ACHN (cell line): ENCODE measurements at places on chromosomes 2 and 18.
A peak's percentile ranks its signal among the peaks of the same experiment; 100 is the strongest.

DNA sequence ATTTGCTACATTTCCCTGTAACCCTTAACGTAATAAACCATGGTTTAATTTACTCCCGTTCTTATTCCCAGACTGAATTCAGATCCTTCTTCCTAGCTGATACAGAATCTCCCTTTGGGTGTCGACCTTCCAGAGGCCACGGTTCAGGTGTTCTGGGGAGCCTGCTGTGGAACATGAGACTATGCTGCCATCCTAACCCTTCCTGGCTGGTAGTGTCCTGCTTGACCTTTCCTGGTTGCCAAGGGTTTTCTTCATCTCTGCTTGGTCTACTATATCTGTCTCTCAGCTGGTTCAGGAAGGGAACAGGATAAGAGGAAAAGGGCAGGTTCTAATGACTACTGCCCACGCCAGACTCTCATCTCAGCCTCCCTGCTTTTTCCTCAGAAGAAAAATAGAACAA, 36.5 kb downstream of the STAT1 start:
- DNase-seq = no peak

GRCh38 chr2:11930211-11930761, 183.9 kb downstream of the LPIN1 start:
- DNase-seq = no peak

DNA sequence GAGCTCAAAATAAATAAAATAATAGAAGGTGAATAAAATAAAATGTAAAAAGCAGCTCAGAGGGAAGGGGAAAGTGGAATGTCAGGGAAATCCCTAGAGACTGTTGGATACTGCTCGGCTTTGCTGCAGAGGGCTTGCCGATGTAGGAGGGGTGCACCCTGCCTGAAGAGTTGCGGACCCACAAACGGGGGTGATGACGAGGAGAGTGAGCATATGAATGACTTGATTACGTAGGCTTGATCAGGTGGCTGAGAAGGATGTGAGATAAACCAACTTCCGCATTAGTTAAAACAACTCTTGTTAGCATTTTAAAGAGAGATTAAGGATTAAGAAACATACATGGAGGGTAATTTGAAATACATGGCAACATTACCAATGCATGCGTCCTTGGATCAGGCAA, 21.0 kb upstream of the TMEM237 start:
- DNase-seq = no peak

GRCh38 chr2:189954989-189955388, 107.5 kb downstream of the MSTN start:
- DNase-seq = no peak

GRCh38 chr2:23351388-23352141, 33.4 kb upstream of the KLHL29 start:
- DNase-seq = peak; percentile 72

DNA sequence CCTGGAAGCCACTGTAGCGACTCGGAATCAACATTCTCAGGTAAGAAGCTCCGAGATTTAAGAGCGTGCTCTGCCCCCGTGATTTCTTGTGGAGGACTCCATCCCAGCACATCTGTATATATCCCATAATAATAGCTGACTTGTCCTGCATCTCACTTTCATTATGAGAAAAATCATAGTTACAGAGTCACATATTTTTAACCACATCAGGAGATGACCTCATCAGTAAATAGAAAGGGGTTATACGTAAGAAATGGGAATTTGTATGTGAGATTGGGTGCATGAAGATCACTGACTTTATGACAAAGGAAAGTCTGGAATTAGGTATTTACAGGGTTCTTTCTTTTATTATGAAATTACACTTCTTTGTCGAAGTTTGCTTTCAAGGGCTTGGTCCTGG, 16.4 kb upstream of the TMEM18 start:
- DNase-seq = no peak

DNA sequence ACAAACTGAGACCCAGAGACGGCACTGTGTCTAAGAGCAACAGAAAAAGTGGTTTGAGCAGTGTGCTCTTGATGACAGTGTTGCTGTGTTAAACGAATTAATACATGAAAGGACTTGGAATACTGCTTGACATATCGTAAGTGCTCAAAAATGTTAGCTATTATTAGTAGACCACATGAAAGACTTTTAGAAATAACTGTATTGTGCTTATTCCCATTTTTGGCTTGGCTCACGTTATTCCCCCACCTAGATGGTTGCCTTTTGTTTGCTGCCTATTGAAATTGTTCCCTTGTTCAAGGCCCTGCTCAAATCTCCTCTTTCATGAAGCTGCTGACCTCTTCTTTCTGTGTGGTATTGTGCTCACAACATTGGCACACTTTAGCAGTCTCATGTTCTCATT, 27.8 kb upstream of the C2orf74 start:
- no peak for DNase-seq

DNA sequence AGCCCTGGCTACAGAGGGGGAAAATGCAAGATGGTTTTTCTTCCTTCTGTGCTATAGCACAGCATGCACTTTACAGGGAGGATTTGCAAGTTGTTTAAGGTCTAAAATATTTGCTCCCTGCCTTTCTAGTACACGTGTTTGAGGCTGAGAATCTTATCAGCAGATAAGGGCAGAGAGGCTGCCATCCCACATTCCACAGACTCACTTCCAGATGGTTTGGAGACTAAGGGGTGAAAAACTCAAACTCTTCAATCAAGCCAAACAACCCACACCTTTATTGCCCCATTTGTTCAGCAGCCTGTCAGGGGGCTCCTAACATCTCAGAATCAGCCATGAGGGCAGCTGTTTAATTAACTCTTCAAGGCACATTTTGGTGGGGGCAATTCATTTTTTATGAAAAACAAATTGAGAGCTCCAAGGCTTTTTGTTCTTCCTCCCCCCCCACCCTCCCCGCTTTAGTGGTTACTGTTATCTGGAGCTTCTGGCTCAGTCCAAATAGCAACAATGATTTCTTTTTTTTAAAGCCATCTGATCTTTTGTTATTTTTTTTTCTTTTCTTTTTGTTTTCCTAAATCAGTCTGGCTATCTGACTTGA, 242.6 kb upstream of the NT5C1B start:
- DNase-seq = no peak

DNA sequence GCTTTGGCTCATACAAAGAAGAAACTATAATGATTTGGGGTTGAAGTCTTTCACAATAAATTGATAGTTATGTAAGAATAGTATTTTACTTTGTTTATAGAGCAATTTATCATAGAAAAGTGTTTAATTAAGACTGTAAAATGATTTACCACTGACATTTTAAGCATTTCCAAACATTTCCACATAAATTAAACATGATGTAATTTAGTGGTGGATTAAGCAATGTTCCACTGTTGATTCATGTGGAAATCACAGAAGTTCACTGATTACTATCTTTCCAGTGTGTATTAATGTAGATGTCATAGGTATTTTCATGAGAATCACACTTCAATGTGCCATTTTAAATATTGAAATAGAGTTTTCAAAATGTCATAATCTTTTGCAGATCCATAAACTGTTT, 40.1 kb upstream of the GRB14 start:
- DNase-seq = no peak

- DNase-seq = no peak
Measured at GRCh38 chr2:67108231-67108630, 288.9 kb upstream of the ETAA1 start.

GRCh38 chr2:71923887-71924533, 223.7 kb downstream of the CYP26B1 start:
- DNase-seq = peak; percentile 76
